ENCODE measurements at places on chromosomes 13 and 19.

DNA sequence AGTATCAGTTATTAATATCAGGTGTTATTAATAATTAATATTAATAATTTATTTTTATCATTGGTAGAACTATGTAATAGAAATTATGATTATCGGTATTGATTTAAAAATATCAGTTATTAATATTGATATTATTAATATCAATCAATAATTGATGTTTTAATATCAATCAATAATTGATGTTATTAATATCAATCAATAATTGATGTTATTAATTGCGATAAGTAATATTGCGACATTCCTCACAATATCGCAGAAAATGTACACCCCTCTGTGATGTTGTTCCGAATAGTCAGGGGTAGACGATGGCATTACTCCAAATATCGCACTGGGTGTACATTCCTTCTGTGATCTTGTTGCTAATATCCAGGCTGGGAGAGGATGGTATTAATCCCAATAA is 3.7 kb upstream of the RGCC start:
- no peak for DNase-seq

GRCh38 chr19:12953138-12953798 is 3.8 kb downstream of the GADD45GIP1 start:
- DNase-seq = no peak

DNA sequence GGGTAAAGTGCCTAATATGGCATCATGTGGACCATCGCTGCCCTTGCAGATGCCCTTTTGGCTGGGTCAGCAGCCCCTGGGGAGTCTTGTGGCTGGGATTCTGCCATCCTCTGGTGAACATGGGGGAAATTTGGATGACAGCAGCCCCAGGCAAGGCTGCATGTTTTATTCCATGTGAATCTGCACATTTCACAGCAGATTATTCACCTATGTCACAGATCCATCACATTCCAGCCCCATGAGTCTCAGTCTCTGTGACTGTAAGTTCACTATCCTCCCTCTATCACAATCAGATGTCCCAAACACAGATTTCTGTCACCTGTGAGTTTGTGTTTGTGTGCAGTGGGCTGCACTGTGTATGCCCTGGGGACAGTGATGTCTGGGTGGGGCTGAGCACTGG is 36.8 kb upstream of the PSG9 start:
- peak; percentile 64 for DNase-seq

DNA sequence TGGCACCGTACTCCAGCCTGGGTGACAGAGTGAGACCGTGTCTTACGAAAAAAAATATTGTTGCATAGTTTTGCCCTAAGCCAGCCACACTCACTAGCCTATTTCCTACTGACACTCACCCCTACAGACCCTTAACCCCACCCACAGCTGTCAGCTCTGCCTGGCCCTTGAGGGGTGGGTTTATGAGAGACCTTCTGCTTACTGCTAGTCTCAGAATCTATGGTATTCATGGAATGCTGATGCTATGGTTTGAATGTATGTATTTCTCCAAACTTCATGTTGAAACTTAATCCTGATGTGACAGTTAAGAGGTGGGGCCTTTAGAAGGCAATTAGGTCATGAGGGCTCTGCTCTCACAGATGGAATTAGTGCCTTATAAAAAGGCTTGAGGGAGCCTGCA is 79.2 kb upstream of the LRCH1 start:
- peak; percentile 15 for DNase-seq

DNA sequence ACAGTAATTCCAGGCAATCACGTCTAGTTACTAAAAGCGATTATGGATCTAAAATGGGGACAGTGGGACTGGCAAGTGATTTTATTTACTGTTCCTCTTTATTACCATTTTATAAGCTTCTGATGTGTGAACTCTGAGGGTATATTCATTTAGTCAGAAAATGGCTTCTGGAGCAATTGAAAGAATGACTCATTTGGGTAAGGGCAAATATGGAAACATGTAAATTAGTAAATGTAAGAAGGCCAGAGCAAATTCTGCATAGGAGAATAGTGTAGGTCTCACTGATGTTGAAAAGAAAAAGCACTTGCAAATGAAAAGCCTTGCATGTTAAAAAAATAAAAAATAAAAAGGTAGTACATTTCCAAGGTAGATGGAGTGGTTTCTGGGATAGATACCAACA is 262.2 kb downstream of the KLF5 start:
- no peak for DNase-seq

GRCh38 chr13:25657157-25657556 is 285.4 kb downstream of the ATP8A2 start:
- no peak for DNase-seq

DNA sequence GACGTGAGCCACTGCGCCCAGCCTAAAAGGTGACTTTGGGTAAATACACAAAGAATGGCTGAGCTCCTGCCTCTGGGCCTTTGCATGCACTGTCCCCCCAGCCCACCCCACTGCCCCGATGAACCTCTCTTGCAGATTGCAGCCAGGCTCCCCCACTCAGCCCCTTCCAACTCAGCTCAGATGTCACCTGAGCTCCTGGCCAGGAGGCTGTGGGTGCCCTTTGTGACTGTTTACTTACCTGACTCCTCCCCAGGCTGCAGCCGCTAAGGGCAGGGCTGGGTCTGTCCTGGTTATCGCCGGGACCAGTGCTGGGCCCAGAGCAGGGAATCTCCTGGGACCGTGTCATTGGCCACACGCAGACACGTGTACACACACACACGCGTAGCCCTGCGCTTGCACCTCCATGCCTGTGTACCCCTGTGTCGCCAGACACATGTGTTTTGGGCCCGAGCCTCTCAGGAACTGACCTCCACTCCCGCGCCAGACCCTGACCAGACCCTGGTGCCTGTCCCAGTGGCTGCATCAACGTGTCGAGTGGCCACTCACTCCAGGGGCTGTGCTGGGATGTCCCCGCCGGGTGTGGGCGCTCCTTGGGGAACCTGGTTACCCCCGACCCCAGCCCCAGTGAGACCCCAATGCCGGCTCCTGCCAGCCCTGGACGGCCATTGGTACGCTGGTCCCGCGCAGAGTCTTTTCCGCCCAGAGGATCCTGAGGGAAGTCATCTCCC is 18.7 kb downstream of the EFNA2 start:
- no peak for DNase-seq

- DNase-seq = no peak
These were observed 992.6 kb downstream of the PCDH9 start for GRCh38 chr13:66237411-66238062.

DNA sequence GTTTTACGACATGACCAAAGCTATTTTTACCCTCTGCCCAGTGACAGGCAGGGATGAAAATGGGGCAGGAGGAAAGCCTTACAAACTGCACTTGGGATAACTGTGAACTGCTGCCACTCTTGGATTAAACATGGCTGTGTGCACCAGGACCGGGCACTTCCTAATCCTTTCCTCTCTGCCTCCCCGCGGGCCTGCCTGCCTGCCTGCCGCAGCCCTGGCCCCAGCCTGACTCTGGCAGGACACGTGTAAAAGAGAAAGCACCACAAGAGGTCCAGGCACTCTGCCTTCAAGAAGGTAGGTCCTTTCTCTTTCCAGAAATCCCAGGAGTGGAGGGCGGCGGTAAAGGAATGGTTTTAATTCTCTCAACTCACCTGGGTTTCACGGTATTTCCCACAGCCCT is 4.8 kb downstream of the TSHZ3 start:
- no peak for DNase-seq

- DNase-seq = no peak
These were observed 3.4 kb upstream of the POLD1 start for GRCh38 chr19:50380751-50381151.

All from EH (cell line).